ENCODE measurements at places on chromosomes 7 and 10.
A peak's percentile ranks its signal among the peaks of the same experiment; 100 is the strongest.

DNA sequence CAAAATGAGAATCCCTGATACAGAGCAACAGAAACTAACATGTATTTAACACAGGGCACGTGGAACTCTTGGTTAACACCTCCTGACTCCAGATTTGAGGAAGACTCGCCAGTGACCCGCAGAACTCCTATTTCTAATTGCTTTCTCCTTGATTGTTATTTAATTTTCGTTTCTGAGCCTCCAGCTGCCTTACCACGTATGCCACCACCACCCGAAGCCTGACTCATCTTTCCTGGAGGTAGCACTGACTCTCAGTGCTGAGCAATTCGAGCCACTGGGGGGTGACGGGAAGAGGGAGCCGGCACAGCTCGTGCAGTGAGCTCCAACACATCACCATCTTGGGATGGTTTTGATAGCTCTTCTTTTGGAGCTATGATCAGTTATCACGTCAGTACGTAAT, 273.9 kb upstream of the MGMT start:
- DNase-seq, result no peak

DNA sequence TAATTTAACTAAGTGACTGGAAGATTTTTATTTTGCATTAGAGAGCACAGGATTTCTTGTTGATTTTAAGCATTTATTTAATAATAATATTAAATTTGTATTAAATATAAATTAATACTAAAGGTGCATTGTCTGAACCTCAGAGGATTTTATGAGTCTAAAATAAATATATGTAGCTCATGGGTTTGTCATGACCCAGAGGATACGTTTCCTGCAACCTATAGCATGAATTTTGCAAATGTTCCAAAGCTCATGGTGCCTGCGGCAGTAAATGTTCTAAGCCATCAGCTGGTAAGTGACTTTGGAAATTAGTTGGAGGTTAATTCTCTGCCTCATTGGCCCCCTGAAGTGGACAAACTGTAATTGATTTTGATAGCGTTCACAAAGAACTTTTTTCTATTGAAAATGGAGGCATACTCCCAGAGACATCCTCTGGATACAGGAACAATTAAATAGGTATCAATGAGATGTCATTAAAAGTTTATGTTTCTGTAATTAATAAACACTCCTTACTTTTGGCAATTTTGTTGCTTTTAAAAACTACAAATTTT, 397.4 kb downstream of the ANKRD7 start:
- DNase-seq, result no peak

DNA sequence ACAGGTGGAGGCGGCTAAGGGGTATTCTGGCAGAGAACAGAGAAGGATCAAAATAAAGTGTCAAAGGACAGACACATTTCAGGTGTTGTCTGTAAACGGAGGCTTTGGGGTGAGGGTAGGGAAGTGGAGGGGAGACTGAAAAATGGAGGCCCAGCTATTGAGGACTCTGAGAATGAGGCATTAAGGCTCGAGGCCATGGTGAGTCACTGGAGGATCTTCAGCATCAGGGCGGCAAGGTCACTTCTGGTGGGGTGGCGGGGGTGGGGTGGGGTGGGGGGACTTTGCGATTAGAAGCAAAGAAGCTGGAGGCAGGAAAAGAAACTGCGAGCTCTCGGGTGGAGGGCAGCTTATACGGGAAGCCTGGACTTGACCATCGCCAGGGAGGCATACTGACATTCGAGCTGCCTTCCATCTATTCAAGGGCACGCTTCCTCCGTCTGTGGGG, 58.4 kb upstream of the PCGF5 start:
- peak; percentile 11 for DNase-seq

- DNase-seq, result no peak
Measured at GRCh38 chr10:4501306-4501705, 324.7 kb upstream of the AKR1E2 start.

DNA sequence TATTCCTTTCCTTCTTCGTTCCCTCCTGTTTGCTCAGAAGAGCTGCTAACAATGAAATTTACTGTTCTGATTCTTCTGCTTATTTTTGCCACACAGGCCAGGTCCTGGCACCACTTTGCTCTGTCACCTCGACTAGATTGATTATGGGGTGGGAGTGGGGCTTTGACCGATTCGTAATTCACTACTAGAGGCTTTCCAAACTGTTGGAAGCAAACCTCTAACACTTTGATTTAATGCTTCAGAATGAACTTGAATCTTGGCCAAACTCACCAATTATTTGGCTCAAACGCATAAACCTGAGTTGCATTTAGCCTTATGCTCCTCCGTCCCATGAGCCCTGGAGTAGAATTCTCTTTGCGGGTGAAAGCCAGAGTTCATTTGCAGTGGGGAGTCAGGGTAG, 476.2 kb upstream of the FZD8 start:
- DNase-seq, result no peak

DNA sequence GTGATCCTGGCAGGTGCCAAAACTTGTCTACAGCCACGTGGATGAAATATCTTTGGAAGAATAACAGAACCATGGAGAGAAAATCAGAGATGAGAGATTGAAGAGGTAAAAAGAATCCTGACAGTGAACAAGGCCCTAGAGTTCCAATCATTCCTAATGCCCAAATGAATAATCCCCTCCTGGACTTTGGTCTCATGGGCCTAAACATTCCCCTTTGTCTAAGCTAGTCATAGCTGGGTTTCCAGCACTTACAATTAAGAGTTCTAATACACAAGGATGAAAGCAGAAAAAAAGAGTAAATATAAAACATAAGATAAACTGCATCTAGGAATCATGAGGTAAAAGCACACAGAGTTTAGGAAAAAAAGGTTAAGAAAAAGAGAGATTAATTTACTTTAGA, 40.2 kb downstream of the ARHGAP12 start:
- DNase-seq, result no peak

GRCh38 chr7:37100735-37101331, 347.8 kb downstream of the ELMO1 start:
- DNase-seq, result peak; percentile 5

DNA sequence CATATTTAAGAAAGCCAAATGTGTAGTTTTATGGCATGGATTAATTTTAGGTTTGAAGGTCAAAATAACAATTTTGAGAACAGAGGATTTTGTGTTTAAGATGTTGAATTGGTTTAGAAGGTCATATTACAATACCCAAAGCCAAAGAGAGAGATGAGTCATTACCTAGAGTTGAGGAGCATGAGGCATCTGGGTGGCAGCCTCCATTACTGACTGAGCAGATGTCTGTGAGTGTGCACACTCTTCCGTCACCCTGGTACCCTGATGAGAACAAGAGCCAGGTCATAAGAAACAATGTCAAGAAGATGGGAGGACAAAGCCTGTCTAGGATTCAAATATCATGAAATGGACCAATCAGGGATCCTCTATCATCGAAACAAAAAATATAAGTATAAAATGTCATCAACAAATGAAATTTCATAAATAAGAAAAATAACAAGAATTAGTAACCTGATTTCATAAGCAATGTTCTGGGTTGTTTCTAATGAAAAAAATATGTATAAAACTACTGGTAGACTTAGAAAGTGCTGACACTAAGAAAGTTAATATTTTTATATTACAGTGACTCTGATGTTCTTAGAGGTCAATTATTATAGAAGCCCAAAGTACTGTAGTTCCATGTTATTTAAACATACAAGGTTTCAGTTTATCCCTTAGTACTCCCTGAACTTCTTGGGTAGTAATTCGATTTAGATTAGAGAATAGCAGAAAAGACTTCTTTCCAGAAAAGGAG, 20.0 kb downstream of the CUBN start:
- DNase-seq, result no peak

DNA sequence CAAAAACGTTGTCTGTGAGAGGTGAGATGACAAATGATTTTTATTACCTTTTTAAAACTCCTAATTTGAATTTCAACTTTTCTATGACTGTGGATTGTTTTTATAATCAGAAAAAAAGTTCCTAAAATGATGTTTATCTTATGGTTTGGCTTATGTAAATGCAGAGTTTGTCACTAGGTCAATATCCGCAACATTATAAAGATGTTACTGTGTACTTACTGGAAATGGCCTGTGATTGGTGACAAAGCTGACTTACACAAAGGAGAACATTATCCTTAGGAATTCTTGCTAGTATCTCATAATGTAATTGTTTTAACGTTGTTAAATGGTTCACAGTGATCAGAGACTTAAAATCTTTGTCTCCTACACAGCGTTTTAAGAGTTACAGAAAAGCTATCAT, 79.0 kb downstream of the SDK1 start:
- DNase-seq, result no peak

DNA sequence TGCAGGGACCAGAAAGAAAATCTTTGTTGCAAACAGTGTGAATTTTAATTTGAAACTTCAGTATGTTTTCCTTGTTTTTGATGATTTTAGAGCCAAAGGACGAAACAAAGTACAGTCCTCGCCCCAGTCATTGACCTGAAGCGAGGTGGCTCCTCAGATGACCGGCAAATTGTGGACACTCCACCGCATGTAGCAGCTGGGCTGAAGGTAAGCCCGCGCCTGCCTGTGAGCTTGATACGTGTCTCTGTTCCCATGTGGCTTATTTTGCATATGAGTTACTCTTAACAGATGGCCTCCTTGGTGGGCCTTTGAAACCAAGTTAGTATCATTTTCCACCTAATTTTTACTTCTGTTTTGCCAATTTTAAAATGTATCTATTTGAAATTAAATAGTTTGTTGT, 12.3 kb downstream of the RBM17 start:
- DNase-seq, result no peak

DNA sequence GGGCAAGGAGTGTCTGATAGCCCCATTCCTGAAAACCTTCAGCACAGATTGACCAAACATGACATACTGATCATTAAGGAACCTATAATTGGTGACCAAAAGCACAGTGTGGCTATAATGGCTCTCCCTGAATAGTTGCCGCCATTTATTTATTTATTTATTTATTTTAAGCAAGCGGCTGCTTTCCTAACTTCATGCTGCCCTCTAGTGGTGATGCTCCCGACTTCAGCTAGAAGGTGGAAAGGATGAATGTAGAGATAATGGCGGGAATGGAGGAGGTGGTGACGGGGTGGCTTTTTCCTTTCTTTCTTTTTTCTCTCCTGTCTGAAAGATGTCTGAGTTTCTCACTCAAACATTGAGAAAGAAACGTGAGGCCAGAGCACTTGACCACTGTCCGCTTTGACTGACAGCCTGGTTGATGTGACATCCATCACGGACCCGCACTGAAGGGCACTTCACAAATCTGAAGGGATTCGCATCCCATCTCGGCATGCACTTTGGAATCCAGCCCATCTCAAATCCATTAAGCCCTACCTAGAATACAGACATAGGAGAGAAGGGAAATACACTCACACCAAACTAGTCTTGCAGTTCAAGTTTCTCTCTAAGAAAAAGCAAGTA, 1090.1 kb downstream of the KCNMA1 start:
- no peak for DNase-seq

- DNase-seq, result no peak
Measured at GRCh38 chr7:83359108-83359507, 196.4 kb upstream of the PCLO start.

GRCh38 chr10:129098517-129098916, 368.5 kb upstream of the MGMT start:
- no peak for DNase-seq
